Fibroblast of skin of left biceps (primary cell): ENCODE measurements at places on chromosomes 6 and 20.
A peak's percentile ranks its signal among the peaks of the same experiment; 100 is the strongest.

GRCh38 chr6:137542713-137543112 is 48.5 kb upstream of the OLIG3 start:
- no peak for DNase-seq

DNA sequence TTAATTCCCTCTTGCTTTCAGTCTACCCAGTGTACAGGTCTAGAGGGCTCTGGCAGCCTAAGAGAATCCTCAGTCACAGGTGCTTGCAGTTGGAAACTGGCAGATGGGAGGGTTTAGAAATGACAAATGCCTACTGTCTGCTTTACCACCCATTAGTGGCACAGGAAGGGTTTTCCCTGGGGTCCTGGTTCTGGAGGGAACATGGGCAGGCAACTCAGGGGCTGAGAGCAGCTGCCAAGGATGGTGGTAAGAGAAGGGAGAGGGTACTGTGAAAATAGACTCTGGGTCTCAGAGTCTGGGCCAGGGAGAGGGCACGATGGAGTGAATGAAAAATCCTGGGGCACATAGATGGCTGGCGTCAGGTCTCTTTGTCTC is 103.5 kb downstream of the TCP11 start:
- DNase-seq = no peak

- DNase-seq = no peak
These were observed 177.6 kb upstream of the PHACTR1 start for GRCh38 chr6:12538881-12539357.

DNA sequence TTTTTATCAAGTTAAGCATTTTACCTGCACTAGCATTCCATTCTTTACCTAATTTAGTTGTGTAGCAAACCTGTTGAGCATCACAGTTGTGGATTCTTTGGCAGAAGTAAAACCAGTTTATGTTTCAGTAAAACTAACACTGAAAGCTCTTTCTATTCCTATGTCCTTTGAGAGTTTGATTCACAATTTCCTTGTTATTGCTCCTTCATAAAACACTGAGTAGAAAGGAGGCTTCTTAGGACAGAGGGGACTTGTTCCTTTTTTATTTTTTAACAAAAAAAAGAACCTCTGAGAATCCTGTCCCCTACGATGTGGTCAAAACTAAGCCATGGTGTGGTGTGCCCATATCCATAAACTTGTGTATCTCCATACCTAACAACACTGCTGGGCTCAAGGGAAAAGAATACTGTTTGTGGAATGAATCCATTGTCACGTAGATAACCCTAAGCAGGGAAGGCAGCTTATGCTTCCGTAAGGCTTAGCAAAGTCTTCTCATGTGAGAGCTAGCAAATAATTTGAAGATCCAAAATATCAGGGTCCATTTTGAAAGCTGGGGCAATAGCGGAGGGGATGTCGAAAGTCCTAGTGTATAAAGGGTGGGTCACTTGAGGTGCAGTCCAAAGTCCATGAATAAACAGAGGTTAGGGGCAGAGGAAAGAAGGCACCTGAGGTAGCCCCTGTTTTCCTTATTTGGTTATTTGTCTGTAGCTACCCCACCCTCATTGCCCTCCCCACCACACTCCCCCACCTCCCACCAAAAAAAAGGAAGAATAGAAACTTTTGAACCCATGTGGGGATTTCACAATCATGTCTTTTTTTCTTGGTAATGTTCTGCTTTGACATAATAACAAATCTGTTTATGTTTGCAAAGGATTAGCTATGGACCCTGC is 71.0 kb downstream of the PLAGL1 start:
- no peak for DNase-seq

- peak; percentile 21 for DNase-seq
These were observed 7.2 kb downstream of the HLA-DMB start for GRCh38 chr6:32933661-32934085.

DNA sequence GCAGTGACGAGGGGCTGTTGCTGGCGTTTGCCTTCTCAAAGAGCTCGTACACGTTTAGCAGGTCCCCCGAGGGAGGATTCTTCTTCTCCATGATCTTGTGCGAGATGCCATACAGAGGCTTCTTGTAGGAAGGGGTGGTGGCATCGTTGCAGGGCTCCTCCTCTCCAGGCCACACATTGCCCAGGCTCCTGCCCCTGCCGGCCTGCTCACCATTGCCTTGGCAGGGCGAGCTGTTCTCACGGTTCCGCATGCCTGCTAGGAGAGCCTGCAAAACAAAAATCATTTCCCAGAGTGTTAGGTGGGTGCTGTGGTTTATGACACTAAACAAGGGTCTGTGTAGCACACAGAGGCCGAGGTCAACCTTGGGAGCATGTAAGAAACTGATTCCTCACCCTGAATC is 42.7 kb downstream of the MTRES1 start:
- no peak for DNase-seq

DNA sequence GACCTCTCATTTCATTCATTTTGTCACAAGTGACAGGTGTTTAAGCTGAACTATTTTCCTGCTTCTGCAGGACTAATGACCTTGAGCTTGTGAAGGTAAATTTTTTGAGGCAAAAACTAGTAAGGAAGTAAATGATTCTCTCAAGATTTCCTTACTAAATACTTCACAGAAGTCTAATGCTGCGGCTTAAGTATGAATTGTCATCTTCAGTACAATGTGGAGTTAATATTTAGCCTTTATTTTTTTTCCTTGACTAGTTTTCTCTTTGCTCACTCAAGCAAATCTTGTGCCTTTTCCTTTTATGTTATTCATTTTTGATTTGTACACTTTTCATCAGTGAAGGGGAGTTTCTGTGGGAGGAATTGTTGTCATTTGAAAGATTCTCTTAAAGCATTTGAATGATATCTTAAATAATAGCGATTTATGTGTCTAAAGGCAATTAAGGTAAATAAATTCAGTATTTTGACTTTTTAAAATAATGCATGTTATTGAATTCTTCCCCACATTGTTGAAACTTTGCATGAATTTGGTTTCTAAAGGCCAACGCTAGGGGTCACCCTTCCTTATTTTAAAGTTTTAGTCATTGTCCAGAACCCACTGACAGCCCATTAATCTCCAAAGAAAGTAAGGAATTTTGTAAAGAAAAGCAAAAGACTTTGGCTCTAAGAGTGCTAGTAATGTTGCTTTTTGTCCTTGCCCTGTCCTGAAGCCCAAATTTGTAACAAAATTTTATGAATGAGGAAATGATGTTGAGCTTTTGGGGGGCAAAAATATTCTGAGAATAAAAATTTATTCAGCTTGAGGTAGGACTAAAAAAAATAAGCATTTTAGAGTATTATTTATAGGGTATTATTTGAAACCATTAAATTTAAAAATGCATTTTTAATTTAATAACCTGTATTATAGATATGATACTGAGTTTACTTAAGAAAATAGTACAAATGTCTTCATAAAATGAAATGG is 157.4 kb upstream of the LAMA2 start:
- DNase-seq = no peak

DNA sequence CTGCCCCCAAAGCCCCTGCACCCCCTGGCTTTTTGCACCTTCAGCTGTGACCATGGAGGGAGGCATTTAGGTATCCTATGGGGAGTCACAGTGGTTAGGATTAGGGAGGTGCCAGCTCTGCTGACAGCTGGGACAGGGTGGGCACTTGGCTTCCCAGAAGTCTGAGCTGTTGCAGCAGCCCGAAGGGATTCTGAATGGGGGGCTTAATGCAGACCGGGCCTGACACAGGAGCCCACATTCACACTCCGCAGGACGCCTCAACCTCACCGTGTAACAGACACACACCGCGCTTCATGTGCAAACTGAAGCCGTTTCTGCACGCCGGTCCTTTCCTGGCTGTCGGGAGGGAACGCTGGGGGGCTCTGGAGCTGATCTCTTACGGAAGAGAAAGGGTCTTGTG is 1.9 kb downstream of the EBF4 start:
- DNase-seq = no peak

DNA sequence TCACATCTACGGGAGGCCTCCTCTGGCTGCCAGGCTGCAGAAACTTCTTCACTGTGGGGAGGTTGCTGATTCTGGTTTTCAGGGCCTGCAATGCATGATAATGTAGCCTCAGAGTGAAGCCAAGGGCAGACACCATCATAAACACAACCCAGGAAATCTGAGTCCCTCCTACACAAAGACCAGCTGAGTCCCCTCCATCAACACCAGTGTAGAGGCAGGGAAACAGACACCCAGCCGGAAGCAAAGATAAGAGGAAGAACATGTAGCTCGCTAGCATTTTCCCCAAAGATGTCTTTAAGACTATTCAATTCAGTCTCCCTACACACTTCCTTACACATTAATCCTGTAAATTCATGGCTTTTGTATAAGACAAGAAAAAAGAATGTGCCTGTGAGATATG is 23.6 kb downstream of the GSTA2 start:
- no peak for DNase-seq

DNA sequence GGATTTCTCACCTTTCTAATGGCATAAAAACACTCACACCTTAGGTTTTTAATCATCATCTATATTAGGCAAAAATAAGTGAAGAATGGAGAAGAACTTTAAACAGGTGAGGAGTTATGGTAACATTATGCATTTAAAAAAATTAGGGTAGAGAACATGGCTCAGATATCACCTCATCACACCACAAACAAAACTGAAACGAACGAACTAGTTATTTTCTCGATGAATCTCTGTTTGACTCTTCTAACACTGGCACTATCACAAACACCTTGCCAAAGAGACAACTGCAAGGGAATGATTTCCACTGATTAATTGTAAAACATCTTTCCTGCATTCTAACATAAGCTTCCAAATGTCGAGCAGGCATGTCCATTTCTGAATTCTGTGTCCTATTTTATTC is 286.1 kb upstream of the GJE1 start:
- no peak for DNase-seq

- DNase-seq = no peak
These were observed 22.6 kb downstream of the BPIFB1 start for GRCh38 chr20:33305589-33306057.

- no peak for DNase-seq
These were observed 5.5 kb upstream of the HDDC2 start for GRCh38 chr6:125307150-125307838.

DNA sequence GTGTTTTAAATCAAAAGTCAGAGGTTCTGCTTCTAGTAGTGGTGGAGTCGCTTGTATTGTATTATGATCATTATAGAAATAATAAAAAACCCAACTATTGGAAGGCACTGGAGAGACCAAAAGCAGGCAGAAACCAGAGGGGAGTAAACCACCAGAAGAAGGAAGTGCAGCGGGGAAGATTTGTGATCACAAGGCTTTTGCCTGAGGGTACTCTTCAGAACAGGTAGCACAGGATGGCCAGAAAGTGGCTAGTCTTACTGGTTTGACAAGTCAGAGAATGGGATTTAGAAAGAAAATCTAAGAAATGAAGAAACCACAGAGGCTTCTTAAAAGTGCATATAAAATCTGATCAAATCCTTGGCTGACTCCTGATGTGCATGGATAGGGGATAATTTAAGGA is 24.0 kb downstream of the MAPK13 start:
- no peak for DNase-seq

- peak; percentile 67 for DNase-seq
These were observed 97.0 kb upstream of the MAN1A1 start for GRCh38 chr6:119446609-119447008.

DNA sequence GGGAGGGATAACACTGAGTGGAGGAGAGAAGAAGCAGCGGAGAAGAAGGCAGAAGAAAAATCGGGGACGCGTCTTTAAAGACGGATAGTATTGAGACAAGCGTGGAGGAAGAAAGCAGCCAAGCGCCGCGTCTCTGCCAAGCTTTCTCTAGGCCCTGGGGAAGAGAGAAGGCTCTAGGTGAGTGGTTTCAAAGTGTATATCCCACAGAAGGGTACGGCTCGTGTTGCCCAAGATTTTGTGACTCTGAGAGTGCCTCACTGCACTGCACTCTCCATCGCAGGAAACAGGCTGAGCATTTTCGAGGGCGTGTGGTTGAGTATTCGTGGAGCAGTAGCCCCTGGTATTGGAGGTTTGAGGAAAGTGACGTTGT is 185.4 kb downstream of the TRIM27 start:
- DNase-seq = no peak

DNA sequence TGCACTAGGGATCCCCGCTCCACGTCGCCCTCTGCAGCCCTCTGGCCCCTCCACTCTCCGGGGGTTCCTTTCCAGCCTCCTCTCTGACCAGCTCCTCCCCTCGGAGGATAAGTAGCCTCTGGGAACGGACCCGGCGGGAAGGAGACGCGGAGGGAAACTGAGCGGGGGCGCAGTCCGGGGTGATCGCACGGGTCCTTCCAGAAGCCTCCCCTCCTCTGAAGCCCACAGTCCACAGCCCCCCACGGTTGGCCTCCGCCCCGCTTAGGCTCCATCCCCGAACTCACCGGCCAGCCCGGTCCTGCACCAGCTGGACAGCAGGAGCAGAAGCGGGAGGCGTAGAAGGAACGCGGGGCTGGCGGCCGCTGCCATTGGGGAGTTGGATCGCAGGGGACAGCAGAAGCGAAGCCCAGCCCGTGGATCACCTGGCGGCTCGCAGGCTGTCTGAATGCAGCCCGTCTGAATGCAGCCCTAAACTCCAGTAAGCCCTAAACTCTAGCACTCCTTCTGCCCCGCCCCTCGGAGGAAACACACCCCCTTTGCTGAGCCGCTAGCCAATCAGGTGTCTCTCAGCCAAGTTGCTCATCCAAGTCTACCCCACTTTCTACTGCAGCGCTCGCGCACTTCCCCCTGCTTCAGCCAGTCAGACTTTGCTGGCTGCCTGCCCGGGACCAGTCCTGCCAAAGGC is at the start of gene RAET1G:
TSS of gene RAET1G (minus strand) at position 480 of the 685 bp plus-strand sequence. CDS start at position 369, 111 bp downstream.
- peak; percentile 87 for DNase-seq

DNA sequence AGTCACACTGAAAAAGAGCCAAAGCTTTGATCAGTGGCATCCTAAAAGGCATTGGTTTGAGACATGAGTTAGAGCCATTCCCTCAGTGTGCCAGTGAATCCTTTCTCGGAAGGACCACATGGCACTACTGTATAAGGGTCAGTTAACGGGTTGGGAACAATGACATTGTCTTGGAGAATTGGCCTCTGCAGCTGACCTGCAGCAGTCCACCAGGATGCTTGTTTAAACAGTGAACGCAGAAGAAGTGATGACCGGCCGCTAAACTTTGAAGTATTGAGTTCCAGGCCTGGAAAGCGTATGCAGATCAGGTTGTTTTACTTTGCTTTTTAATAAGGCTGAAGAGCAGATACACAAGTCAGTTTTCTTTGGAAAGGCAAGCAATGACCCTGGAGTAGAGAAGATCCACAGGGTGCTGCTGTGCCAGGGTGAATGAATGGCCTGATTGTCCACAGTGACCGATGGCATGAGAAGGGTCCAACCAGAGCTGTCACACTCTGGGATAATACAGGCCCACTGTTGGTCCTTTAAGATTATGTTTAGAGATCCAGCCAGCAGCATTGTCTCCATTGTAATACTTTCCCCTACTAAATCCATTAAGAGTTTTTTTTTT is 57.8 kb downstream of the GMPR start:
- DNase-seq = no peak

- DNase-seq = no peak
These were observed 1.5 kb downstream of the LRRC73 start for GRCh38 chr6:43508481-43509141.

DNA sequence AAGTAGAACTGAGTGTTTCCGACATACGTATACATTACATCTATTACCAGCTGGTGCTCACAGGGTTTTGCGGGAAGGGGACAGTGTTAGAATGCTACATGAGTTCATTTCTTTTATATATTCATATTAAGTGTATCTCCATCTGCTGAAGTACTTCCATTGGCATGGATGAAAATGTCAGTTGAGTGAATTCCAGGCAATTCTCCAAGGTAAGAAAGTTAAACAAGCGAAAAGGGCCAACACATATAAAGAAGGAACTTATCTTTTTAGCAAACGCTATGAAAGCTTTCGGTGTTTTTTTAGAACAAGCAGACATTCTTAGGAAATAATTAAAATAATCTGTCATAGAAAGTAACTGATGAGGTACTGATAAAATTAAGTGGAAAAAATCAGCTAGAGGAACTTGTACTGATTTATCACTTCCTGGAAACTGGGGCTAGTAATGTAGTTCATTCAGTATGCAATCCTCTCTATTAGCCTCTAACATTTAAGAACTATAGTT is 34.6 kb downstream of the RNF146 start:
- peak; percentile 12 for DNase-seq
